Stimulated activated CD8-positive, alpha-beta memory T cell treated with anti-CD3 and anti-CD28 coated beads, Interleukin-4, amount 100 ng/mL, for 1 hour (primary cell): ENCODE measurements at places on chromosomes 5 and 9.

GRCh38 chr5:145180371-145180770, 654.8 kb downstream of the PRELID2 start:
- no peak for DNase-seq

- DNase-seq, result no peak
These were observed 47.1 kb upstream of the NEK6 start for GRCh38 chr9:124210697-124211096.

DNA sequence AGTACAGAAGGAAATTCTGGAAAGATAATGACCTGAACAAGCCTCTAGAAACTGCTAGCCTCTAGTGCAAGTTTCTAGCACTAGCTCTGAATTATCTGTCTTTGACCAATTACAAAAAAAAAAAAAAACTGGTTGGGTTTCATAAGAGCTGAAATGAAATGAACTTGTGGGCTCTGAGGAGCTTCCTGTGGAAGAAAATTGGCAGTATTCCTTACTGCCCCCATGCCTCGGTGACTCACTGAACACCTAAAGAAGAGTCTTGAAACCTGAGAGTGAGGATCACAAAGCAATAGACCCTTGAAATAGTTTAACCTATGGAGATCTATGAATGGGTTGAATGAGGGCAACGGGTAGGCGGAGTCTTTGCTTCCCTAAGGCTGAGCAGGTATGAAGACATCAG, 263.6 kb upstream of the RASA1 start:
- DNase-seq, result no peak

- no peak for DNase-seq
These were observed 228.1 kb downstream of the FSTL4 start for GRCh38 chr5:133384120-133384855.

GRCh38 chr9:107706701-107707427, 217.3 kb upstream of the KLF4 start:
- no peak for DNase-seq

DNA sequence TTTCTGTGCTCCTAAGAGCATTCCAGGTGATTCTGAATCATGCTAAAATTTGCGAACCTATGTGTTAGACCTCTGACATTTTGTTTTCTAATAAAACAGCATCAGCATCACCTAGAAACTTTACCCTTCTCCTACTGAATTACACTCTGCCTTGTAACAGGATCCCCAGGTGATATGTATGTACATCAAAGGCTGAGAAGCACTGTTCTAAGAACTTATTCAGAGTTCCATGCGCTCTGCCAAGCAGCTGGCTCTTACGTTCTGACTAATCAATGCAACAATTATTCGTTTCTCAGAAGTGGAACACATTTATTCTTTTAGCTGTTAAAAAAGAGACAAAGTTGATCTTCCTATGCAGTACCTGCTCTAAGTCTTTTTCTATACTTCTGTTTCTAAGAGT, 228.6 kb downstream of the SLF1 start:
- no peak for DNase-seq

- DNase-seq, result no peak
These were observed 54.9 kb upstream of the ZSWIM6 start for GRCh38 chr5:61277190-61277589.

GRCh38 chr9:87722393-87723088, 3.4 kb upstream of the CTSL start:
- DNase-seq, result no peak

DNA sequence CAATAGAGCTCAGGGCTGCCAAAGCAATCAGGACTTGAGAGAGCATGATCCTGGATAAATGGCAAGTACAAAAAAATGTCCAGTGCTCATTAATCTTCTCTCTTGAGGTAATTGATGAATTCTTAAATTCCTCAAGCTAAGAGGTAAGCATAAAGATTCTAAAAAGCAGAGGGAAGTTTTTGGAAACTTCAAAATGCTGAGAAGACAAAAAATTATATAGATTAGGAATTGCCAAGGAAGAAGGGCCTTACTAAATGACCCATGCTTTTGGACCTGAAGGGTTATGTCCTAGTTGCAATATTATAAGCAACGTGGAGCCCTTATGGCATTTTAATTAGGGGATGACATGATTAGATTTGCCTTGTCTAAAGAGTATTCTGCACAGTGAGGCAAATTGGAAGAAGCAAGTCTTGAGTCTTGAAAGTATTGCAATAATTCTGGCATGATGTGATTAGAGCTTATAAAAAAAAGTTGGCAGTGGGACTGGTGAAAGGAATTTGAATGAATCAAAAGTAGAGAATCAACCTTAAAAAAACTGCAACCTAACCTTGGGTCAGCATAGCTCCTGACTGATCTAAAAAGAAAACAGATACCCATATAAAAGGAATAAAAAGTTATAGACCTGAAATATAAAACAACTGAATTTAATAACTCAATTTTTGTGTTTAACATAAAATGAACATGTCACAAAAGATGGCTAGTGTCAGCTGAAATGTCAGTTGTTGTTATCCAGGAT, 323.8 kb upstream of the ARRDC3 start:
- DNase-seq, result no peak

GRCh38 chr5:53031695-53032096, 42.5 kb downstream of the ITGA2 start:
- DNase-seq, result no peak
